ENCODE measurements at places on chromosomes 3 and 15.

GRCh38 chr15:90664650-90665287, 52.4 kb upstream of the BLM start:
- DNase-seq, result no peak

- DNase-seq, result no peak
These were observed 394.5 kb downstream of the MFSD1 start for GRCh38 chr3:159196359-159196758.

DNA sequence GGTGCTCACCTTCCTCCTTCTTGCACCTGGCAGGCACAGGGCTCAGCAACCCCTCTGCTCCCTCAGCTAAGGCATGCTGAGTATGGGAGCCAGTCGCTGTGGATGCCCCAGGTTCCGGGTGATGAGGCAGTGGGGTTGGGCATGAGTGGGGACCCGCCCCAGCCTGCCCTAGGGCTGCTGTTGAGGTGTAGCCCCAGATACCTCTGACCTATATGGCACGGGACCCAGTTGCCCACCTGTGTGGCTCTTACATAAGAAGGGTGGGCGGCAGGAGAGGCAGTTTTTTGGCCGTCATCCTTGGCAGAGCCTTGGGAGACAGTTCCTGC, 21.0 kb downstream of the ACSBG1 start:
- no peak for DNase-seq

- DNase-seq, result no peak
These were observed 55.2 kb upstream of the SEC61A1 start for GRCh38 chr3:127997016-127997415.

DNA sequence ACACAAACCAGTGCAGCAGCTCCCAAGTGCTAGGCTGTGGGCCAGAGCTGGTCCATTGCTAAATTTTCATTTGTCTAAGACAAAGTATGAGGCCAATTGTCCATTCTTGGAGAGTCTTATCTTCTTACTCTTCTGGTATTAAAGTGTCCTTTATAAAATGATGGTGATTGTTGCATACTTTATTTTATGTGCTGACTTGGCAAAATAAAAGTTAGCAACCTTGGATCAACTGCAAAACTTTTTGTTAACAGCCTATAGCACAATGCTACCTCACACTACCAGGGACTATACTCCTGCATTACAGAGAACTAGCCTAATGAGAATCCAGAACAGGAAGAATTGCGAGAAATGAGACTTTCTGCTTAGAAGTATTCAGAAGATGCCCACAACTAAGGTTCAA, 44.1 kb downstream of the CLDN18 start:
- no peak for DNase-seq

DNA sequence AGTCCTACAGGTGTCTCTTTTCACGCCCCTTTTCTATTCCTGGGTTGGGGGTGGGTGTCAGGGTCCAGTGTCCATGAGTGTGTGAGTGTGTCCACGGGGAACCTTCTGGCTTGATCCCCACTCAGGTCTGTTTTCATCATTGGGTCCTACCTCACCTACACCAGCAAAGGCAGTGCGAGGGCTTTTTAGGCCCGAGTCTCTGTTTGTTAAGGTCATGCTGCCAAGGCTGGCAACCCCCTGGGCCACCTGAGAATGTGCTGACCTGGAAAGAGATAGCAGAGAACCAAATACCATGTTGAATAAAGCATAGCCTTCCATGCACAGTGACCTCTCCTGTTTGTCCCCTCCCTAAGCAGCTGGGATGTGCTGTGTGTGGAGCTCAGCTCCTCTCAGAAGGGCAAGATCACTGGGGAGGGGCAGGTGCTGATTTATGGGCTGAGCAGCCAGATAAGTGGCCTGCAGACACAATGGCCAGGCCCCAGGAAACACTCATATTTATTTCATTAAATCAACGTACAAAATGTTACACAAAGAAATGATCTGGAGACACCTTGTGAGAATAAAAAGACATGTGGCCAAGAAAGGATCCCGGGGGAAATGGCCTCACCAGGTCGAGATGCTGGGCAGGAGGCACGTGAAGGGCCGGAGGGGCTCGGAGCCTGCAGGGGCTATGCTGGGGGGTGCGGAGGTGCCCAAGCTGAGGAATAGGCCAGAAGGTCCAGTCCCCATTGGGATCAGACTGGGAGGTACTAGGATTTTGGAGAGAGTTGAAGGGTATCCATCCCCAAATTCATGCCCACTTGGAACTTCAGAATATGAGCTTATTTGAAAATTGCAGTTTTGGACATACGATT, 36.1 kb downstream of the RAB6B start:
- DNase-seq, result no peak
